EH (cell line): ENCODE measurements at places on chromosomes 11 and 22.
A peak's percentile ranks its signal among the peaks of the same experiment; 100 is the strongest.

DNA sequence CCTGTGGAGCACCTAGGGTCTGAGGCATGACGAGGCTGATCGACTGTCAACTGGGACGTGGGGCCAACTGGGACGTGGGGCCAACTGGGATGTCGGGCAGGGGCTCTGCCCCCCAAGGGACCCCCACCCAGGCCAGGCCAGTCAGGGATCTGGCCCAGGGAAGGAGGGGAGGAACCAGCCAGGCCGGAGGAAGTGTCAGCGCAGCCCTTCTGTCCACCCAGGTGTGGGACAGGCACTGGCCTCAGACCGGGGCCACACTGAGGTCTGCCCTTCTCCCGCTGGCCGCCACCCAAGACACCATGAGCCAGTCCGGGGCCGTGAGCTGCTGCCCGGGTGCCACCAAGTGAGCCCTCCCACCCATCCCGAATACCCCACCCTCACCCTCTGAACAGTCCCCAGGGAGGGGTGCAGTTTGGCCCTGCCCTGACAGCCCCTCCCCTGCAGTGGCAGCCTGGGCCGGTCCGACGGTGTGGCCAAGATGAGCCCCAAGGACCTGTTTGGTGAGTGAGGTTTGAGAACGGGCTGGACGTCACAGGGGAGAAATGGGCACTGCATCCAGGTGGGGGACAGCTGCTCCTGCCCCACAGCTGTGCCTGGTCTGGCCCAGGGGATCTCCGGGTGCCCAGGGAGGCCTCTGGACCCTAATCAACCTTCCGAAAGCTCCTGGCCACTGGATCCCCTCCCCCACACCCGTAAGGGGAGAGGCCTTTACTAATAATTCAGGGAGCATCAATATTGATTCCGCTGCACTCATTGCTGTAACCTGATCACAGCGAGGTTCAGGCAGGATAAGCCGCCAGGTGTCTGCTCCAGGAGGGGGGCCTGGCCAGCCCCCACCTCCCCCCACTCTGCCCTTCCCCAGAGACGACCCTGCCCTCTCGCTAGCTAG lies 3.3 kb downstream of the EPS8L2 start:
- no peak for DNase-seq

DNA sequence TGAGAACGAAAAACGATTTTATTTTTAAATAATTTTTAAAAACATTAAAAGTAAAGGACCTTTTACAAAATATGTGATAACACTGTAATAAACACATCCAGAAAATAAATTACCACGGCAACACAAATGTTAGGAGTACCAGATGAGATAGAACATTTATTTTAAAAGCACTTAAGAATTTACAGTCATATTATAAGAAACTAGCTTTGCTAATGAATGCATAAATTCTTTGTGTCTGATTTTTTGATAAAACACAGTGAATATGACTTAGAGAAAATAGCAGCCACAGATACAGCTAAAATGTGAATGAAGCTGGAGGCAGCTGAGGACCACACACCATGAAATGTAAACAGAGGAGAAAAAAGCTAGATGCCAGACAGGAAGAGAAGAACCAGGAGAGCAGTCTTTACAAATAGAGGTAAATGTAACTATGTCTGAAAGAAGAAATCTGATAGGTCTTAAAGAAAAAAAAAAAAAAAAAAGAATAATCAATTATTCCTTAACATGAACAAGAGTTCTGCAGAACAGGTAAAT lies 14.6 kb downstream of the CCDC34 start:
- DNase-seq = no peak

DNA sequence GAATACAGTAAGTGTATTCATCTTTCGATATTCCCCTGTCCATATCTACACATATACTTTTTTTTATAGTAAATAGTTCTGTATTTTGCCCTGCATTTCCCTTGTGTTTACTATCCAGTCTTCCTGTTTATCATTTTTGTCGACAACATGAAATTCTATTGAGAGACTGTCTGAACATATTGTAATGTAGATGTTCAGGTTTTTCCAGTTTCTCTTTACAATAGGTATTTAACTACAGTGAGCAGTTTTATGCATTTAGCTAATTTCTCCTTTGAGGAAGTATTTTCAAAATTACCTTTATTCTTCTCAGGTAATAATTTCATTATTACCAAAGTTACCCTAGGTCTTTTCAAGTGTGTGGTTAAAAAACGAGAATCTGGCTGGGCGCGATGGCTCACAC lies 16.7 kb downstream of the PIK3IP1 start:
- no peak for DNase-seq

- no peak for DNase-seq
Observed at GRCh38 chr11:115585361-115586024, 81.3 kb upstream of the CADM1 start.

DNA sequence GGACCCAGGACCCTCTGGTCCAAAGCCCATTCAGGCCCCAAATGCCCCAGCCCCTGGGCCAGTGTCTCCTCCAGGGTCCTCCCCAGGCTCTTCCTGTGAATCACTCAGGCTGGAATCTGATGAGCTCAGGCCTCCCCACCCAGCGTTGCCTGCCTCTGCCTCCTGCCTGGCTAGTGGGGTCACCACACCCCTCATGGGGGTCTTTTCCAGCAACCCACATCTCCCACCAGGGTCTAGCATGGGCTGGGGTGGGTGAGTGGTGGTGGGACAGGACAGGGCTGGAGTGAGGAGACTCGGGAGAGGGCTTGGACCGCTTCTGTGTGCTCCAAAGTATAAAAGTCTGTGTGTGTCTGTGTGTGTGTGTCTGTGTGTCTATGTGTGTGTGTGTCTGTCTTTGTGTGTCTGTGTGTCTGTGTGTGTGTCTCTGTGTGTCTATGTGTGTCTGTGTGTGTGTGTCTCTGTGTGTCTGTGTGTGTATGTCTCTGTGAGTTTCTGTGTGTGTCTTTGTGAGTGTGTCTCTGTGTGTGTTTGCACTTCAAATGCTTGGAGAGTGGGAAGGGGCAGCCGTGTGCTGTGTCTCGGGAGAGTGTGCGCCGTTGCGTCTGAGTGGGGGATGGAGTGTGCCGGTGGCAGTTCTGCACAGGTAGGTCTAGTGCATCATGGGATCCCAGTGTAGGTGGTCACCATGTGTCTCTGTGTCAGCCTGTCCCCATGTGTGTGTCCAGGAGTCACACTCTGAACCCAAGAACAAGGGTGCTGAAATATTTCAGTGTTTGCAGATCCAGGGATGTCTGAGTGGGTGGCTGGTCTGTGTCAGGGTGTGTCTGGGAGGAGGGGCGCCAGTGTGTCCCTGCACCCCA lies 8.8 kb downstream of the RIN1 start:
- DNase-seq = peak; percentile 84
